ENCODE measurements at places on chromosomes 3 and 15.
A peak's percentile ranks its signal among the peaks of the same experiment; 100 is the strongest.

- no peak for DNase-seq
These were observed 194.1 kb downstream of the MEX3B start for GRCh38 chr15:81851757-81852156.

DNA sequence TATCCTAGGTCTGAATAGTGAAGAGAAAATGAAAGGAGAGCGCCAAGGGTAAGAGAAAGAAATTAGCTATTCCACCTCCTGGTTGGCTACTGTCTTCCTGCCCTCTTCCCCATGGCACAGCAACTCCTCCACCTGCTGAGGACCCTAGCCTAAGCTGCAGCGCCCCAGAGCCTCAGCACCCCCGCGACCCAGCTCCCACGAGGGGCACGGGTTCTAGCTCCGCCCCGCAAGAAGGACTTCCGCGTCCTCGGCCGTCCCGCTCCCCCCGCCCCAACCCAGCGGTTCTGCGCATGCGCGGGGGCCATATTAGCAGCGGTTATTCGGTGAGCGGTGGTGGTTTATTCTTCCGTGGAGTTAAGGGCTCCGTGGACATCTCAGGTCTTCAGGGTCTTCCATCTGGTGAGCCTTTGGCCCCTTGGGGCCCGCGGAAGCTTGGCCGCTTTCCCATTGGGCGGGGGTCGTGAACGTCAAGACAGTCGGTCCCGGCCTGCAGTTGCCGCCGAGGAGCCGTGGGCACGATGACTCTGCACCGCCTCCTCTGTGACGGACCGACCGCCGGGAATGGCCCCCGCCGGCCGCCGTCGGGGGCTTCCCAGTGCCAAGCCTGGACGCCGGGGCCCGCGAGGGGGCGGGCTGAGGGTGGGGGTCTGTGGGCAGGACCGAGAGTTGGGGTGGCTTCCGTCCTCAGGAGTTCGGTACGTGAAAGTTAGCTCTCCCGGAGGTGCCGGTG, at the start of gene PSMA4:
TSS of gene PSMA4 (plus strand) at position 304 of the 730 bp plus-strand sequence. CDS start 1,484 bp downstream, outside the sequence.
- peak; percentile 89 for DNase-seq

DNA sequence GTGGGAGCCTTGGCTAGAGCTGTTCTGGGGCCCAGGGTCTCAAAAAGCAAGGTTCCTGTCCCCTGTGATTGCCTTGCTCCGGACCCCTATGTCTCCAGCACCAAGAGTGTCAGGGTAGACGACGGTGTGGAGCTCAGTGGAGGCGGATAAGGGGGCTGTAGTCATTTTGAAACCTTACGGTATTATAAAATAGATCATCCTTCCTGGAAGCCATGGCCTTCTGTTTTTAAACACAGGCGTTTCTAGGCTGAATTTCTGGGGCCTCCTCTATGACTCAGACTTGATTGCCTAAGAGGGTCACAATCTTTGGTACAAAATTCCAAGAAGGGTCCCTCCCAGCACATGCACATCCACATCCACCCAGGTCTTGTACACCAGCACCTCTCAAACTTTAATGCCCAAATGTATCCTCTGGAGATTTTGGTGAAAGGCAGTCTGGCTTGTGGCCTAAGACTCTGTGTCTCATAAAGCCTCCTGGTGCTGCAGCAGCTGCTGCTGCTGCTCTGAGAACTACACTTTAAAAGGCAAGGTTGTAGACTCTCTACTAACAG, 70.5 kb upstream of the XCR1 start:
- no peak for DNase-seq

GRCh38 chr15:86932456-86932855, 852.8 kb downstream of the AGBL1 start:
- no peak for DNase-seq

DNA sequence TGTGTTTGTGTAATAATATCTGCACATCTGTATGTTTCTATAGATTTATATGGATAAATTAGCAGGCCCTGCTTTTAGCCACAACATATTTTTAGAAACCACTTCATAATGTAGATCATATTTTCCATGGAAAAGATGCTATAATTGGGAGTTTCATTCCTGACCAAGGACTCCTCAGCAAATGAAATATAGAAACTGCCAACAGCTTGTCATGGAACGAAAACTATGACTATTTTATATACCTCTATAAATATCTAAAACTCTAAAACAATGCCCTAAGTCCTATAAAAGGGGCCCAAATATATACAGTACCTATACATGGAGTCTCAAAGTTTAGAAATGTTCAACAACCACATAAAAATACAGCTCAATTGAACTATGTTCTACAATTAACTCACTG, 27.9 kb downstream of the EID1 start:
- DNase-seq, result no peak

DNA sequence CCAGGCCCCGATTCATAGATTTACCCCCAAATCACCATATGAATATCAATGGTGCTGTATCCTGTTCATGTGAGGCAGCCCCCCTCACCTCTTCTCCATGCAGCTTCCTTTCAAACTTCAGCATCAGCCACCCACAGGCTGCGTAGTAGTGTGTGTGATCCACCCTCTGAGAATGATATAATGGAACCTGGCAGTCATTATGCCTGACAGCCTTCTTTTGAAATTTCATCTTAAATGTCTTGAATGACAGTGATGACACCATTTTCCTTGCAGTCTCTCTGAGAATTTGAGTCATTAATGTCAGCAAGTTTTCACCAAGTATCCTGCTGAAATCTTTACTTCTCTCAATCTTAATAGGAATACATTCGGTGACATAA, 3.5 kb upstream of the CLRN1 start:
- no peak for DNase-seq

GRCh38 chr3:62229211-62229610, 144.1 kb downstream of the FEZF2 start:
- DNase-seq, result no peak

GRCh38 chr15:30924353-30924752, 20.6 kb downstream of the FAN1 start:
- DNase-seq, result no peak

GRCh38 chr15:49361370-49361769, 61.7 kb upstream of the FGF7 start:
- DNase-seq, result no peak

GRCh38 chr3:105145511-105145910, 221.2 kb upstream of the ALCAM start:
- DNase-seq, result no peak

DNA sequence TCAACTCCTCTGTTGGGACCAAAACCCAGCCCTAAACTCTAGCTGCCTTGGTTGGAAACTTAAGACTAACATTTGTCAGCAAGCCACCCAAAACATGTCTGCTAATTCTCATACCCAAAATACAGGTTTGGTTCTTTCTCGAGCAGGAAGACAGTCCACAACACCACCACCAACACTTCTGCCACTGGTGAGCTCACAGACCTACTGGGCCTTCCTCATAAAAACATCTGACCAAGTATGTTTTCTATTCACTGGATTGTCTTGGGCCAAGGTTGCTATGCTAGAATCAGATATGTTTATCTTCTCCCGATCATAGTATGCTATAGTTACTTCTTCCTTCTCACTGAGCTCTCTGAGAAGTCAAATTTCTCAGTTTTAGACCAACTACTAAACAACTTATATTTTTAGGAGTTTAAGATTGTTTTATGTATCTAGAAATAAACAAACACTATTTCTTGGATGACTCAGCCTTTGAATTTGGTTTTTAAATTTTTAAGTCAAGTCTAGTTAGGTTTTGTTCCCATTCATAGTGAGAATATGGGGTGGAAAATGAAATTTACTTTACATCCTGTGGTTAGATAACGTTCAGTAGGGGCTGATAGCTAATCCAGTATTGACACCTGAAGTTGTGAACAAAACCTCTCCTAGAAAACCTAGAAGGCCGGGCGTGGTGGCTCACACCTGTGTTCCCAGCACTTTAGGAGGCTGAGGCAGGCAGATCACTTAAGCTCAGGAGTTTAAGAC, 360.5 kb downstream of the RSL24D1 start:
- DNase-seq, result no peak

DNA sequence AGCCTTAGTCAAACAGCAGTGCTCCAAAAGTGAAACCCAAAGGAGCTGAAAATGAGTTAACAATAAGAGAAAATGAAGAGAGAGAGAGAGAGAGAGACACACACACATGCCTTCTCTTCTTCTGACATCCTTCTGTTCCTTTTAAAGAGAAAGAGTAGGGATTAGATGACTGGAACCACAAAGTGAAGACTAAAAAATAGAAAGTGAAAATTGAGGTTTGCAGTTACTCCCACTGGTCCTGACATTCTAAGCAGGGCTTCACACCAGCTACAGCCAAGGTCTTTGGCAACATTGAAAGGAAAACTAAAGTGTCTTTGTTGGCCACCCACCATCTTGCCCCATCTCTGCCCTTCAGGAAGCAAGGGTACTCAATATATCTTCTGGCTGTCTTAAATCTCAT, 59.2 kb downstream of the USP50 start:
- no peak for DNase-seq

DNA sequence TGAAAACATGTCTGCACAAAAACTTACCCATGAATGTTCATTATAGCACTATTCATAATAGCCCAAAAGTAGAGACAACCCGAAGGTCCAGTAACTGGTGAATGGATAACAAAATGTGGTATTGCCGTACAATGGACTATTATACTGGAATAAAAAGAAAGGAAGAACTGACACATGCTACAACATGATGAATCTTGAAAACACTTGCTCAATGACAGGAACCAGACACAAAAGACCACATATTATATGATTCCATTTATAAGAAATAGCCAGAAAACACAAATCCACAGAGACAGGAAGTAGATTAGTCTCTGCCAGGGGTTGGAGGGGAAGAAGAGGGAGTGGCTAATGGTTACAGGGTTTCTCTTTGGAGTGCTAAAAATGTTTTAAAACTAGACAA, 18.3 kb downstream of the SHC4 start:
- DNase-seq, result no peak

DNA sequence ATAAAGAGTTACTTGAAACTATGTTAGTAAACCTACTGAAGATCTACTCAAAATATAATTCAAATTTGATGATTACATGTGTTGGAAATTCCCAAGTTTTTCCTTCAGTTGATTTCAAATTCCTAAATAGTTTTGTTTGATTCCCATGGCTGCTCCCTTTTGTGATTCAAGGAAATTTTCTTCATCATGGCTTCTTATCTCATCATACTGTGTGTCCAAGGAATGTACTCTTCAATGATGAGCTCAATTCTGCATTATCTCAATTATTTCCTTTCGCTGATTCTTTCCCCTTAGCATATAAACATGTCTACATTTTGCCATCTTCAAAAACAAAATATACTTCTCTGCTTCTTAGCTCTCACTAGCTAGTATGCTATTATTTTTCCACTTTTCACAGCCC, 460.4 kb upstream of the NAALADL2 start:
- DNase-seq, result no peak

DNA sequence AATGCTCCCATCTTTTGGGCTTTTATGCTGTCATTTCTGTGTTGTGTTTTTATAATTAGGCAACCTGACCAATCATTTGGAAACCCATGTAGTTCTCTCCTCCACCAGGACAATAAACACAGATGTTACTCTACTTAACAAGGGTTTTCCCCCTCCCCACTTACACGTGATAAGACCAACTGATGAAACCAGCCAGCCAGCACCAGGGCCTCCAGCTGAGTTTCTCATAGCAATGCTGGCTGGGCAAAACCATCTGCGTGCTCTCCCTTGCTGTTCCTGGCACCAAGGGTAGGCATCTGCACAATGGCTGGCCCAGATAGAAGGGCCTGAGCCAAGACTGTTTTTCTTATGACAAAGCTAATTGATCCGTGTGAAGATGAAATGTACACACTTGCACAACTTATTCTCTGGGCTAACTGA, 310.4 kb downstream of the PLCL2 start:
- DNase-seq, result no peak

DNA sequence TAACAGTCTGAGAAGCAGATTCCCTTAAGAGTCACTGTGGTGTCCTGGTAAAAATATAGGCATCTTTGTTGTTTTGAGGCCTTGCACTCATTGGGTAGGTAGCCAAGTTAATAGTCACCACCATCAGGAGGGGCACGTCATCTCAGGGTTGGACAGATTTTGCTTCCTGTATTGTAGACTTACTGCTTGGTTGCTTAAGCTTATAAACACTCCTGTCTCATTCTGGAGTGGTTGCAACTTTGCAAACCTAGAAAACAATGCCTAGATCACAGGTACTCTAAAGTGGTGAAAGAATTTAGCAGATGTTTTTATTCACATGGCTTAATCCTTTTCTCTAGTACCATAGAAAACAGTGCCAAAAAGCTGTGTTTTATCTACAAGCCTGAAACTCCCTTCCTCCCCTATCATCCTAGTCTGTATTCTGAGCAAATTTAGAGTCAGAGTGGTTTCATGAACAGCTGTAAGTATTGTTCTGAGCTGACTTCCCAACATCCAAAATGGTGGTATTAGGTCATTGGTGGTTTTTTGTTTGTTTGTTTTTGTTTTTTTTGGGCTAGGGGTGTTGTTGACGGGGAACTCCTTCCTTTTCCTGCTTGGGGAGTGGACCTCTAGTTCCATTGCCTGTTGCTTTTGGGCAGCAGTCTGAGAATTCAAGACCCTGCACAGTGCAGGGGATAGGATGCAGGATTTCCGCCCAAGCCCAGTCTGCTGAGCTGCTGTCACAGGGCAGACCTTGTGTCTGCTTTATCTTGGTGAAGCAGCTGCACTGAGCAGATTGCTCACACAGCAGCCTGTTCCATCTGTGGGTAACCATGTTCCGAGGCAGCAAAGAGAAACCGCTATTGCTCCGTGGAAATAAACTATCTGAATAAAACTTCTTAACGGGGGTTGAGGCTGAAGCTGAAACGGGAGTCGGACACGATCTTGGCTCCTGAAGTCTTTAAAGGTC, 202.0 kb downstream of the AKAP13 start:
- peak; percentile 35 for DNase-seq

DNA sequence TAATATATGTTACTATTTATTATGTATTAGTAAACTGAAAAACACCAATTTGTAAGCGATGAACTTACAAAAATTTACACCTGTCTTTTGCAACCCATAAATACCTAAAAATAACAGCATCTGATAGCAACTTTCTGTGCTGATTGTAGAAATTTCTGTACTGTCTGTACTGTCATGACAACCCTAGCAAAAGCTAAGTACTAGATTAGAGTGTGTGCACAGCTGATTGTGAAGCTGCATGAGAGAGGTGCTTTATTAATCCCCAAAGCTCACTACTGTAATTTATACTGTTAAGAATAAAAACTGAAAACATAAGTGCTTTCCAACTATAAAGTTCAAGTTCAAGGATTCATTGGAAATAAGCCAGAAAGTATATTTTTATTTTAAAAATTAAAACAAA, 815 bp downstream of the BCL2A1 start:
- DNase-seq, result no peak

GRCh38 chr3:195769551-195769950, 42.2 kb downstream of the MUC4 start:
- no peak for DNase-seq

GRCh38 chr3:189690672-189691071, 59.5 kb downstream of the TP63 start:
- DNase-seq, result no peak

DNA sequence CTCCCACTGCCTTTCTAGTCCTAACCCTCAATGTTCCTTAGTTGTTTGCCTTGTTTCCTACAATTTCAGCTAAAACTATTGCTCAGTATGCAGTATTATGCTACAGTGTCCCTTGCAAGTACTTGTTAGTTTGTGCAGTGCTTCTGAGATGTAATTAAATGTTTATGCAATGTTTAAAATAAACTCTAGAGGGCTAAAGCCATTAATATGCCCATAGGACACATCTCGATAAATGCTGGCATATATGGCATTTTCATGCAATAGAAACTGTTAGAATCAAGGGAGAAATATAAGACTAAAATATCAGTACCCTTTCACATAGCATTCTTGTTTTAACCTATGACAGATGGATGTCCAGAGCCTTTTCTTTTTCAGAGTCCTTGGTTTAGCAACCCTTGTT, 59.8 kb upstream of the ACKR4 start:
- no peak for DNase-seq

- DNase-seq, result no peak
These were observed 124.1 kb downstream of the RASA2 start for GRCh38 chr3:141610939-141611338.

All from central memory CD8-positive, alpha-beta T cell (primary cell).